ENCODE measurements at places on chromosomes 13 and 19.
A peak's percentile ranks its signal among the peaks of the same experiment; 100 is the strongest.

GRCh38 chr13:97191142-97191541, 31.0 kb upstream of the MBNL2 start:
- no peak for DNase-seq

- no peak for DNase-seq
Measured at GRCh38 chr13:109628251-109628699, 158.1 kb downstream of the IRS2 start.

- DNase-seq: no peak
Measured at GRCh38 chr13:35159041-35159440, 217.0 kb downstream of the NBEA start.

DNA sequence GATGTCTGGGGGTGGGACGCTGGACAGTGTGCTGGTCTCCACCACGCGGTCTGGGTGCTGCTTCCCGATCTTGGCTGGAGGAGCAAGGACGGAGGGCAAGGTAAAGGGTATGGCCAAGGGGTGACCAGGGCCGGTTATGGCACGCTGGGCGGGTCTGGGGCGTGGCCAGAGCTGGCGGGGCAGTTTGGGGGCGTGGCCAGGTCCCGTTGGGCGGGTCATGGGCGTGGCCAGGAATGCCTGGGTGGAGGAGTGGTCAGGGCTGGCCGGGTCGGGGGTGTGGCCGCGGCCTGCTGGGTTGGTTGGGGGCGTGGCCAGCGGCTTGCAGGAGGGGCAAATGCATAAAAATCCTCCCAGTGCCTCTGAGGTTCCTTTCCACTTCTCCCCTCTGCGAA, 19.2 kb downstream of the GPX4 start:
- DNase-seq: peak; percentile 46

DNA sequence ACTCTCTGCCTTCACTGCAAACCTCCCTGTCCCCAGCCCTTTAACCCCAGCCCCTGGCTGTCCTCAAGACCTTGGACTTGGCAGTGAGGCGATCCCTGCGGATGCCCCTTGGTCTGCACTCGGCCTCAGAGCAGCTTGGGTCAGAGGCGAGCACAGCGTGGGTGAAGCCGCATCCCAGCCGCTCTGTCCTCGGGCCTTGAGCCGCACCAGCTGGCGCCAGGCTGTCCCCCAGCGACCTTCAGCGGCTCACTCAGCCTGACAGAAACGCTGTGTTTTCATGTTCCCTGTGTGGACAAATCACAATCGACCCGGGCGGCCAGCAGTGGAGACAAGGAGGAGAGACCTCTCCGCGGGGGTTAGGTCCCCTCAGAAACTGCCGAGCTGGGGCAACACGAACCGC, 52.0 kb downstream of the GNG7 start:
- DNase-seq: no peak

DNA sequence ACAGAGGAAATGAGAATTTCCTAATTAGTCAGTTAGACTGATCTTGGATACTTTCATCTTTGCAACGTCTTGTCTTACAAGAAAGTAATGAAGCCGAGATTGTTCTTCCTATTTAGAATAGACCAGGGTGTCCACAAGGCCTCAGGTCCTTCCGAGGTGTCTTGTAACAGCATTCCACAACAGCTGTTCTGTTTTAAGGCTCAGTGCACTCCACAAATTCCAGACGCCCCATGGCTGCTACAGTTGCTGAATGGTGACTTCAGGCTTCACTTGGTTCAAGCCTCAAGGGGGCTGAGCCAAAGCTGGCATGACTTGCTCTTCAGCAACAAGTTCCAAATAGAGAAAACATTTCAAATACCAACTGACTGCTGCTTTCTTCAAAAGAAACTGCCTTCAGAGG, 143.4 kb downstream of the SHISA2 start:
- DNase-seq: no peak

DNA sequence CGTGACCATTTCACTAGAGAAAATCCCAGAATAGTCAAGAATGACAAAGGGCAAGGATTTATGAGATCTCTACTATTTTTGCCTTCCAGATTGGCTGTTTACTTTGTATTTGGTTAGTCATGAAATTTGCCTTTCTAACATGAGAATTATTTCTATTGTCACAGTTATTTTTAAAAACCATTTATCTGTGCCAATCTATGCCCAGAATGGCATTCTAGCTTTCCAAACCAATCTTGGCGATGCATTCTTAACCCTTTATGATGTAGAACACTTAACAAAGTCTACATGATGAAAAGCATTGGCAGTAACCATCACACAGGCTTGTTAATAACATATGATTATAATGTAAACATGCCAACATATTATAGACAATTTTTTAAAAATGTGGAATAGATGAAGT, 65.2 kb downstream of the SCEL start:
- no peak for DNase-seq

DNA sequence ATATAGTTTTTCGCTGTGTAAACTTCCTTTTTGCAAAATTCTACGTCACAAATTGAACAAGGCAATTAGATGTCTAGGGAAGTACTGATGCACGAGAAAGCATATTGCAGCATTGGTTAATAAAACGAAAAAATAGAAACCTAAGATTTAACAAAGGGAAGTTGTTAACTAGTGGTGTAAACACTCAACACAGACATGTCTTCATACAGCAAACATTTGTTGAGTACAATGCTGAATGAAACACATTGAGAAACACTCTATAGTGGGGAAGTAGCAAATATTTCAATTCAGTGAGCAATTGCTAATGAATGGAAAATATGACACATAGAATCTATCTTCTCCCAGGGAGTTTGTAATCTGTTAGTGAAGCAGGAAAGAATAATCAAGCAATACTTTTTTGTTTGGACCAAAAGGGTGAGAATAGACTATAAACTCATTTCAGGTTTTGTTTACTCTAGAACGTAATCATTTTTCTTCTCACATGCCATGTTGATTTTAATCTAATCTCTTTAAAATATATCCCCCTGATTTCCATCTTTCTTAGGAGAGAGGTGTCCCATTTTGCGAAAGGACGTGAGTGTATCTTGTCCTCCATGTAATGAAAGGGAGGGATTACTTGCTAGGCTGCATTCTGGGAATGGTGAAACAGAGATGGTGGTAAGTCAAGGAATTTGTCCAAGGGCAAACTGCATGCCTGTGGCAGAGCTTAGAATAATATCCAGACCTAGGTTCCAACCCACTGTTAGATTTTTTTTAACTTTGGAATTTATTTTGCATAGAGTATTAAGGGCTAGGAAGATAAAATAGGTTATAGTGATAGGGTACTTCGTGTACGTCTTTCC, 1.7 kb upstream of the ANKRD10 start:
- peak; percentile 38 for DNase-seq

- DNase-seq: no peak
Measured at GRCh38 chr19:16470911-16471811, 609 bp downstream of the EPS15L1 start.

GRCh38 chr19:31335716-31336115, 13.5 kb downstream of the TSHZ3 start:
- no peak for DNase-seq

DNA sequence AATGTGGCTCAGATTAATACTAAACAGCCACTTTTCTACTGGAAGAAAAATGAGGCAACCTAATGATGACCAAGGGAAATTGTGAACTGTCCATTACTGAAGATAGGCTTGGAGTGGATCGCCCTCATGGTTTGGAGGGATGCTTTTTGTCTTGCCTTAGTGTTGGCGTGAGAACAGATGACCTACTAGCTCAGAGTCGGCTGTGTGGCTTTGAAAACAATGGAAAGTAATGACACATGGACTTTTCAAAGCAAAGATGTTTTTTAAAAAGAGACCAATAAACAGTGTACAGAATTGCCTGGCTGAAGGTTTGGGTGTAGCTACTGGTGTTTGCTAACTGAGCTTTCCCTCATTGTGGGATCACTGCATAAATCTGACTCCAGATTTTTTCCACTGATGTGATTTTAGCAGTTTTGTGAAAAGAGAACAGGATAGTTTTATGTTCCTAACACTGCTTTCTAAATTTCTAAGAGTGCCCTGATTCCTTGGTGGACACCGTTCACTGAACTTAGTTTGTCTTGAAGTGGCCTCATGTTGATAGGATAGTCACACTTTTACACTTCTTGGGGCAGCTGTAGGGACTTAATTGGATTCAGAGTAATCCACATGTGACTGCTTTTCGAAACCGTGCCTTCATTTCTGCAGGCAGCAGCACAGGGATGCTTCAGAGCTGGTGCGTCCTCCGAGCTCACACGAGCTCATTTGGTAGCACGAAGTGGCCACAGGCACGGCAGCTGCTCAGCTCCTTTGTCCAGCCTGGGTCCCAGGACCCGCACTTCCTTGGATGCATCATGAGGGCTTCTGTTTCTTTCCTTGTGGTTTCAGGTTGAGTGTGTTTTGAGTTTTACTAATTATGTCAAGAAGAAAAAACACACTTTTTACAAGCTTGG, 4.3 kb downstream of the CEBPG start:
- DNase-seq: no peak

GRCh38 chr13:101915331-101915730, 462.9 kb downstream of the ITGBL1 start:
- no peak for DNase-seq

- no peak for DNase-seq
Measured at GRCh38 chr19:2883686-2884439, 16.7 kb downstream of the ZNF556 start.

- no peak for DNase-seq
Measured at GRCh38 chr13:70945506-70945905, 837.3 kb upstream of the KLHL1 start.

DNA sequence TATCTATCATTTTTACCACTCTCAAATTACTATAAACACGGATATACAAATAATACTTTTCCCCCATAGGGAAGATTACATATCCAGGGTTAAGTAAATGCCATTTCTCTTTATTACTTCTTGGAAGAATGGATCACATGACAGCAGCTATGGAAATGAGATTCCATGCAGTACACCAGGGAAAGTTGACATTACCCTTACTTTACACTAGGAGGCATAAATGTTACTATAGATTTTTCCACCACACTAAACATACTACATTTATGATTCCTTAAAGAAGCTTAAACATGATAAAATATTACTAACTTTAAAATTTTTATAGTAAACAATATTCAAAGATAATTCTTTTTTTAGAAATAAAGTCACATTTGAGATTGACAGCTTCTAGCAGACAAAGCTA, 611.4 kb downstream of the PCDH9 start:
- DNase-seq: peak; percentile 1
